Astrocyte of the spinal cord (primary cell): ENCODE measurements at places on chromosomes 2 and 18.

DNA sequence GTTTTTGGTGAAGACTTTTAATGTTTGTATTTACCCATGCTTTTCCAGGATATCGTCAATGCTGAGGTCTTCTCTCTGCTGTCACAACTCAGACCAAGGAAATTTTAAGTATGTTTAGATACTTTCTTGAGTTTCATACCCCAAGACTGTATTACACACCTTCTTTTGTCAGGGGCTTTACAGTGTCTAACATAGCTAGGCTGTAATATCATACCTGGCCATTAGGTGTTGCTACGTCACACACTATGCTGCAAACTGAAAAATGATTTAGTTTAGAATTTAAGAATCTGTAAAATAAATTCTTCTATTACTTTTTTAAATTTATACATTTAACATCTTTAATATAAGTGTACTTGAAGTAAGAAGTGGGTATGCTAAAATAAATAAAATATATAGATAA lies 358.4 kb upstream of the NRP2 start:
- DNase-seq = no peak

DNA sequence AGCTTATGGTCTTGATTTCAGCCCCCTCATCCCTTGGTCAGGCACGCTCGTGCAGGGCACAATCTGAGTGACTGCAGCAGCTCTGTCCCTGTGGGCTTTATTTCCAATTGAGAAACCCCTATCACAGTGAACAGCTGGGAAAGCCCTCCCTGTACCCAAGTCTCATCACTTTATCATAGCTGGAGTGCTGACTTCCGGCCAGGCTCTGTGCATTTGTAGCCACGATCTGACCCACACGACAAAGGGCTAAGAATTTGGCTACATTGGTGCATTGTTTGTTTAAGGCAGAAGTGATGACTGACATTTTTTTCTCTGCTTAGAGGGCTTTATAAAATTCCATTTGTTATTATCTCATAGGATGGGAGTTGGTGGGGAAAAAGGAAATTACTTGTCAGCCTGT lies 184.4 kb downstream of the KCNS3 start:
- no peak for DNase-seq

DNA sequence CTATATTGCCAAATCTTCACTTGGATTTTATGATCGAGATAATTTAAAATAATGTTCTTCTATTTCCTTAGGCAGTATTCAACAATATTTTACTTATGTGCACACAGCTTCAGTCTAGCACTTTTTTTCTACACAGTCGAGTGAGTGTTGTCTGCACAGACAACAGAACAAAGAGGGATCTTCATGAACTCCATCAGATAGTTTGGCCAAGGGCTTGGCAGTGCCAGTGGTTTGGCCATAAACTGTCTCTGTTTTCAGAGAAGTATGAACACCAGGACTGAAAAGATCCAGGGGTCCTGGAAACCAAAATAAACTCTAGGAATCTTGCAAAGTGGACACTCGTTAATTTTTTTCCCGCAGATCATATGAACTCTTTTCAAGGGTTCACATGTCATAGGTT lies 547.3 kb downstream of the PLCL1 start:
- DNase-seq = no peak

GRCh38 chr2:15307526-15307925 lies 253.6 kb downstream of the NBAS start:
- DNase-seq = no peak

- DNase-seq = no peak
These were observed 100.2 kb upstream of the SNTG2 start for GRCh38 chr2:850429-850828.

DNA sequence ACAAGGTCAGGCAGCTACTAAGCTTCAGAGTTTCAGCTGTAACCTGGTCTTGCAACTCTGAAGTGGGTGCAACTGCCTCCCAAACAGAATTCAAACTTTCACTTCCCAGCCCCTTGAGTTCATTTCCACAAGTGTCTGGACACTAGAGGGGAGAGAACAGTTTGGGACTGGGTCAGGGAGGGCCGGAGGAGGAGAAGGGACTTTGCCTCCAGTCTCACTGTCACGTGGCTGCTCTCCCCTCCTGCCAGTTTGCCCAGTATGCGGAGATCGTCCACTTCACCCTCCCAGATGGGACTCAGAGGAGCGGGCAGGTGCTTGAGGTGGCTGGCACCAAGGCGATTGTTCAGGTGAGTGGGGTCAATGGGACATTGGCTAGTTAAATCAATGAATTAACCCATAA lies 20.6 kb upstream of the ANKRD53 start:
- DNase-seq = no peak

- DNase-seq = no peak
These were observed 245.5 kb upstream of the ZNF521 start for GRCh38 chr18:25597476-25597875.
